ENCODE measurements at places on chromosomes 5 and 9.

DNA sequence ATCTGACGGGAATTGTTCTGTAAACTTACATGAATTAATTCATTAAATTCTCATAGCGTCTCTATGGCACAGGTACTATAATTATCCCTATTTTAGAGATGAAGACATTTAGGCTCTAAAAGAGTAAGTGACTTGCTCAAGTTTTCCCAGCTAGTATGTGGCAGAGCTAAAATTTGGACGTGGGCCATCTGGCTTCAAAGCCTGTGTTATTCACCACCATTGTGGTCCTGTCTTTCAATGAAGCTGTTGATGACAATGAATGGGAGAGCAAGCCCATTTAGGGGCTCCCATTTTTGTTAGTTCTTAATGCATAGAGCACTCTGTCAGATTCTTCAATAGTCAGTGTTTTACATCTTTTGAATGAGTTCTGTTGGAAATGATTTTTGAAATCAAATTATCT lies 236.0 kb upstream of the CD180 start:
- no peak for DNase-seq

DNA sequence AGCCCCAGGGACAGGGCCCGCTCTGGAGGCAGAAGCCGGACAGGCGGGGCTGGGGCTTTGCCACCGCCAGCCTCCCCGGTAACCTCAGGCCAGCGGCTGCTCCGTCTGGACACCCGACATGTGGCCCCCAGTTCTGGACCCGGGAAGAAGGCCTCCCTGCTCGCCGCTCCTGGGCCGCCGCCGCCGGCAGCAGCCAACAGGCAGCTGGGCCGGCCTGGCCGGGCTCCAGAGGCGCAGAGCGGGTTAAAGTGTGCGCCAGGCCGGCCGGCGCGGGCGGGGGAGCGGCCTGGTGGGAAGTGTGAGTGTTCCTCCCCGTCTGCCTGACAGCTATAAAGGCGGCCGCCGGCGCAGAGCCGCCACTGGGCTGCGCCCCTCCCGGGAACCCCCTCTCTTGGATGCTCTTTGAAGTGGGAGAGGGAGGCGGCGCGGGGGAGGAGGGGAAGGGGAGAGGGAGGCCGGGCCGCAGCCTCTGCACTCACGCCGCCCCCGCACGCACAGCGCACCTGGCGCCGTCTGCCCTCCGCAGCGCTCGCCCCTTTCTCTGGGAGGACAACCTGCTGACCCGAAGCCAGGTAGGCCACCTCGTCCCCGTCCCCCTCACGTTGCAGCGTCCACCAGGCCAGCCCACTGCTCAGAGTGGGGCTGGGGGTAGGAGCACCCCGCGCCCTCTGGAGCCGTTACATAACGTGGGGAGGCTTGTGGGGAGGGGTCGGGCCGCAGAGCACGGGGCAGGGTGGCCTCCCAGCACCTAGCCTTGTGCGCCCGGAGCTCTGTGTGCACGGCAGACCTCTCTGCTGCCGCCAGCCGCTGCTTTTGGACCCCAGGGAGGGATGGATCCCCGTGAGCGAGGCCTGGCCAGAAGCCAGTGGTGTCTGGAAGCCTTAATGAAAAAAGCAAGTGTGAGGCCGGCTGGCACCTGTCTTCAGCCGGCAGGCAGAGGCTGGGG lies at the start of gene ADAMTSL2:
ADAMTSL2 (plus strand) TSS at position 359 of the 946 bp plus-strand sequence. CDS start 2,009 bp downstream, outside the sequence.
- no peak for DNase-seq

DNA sequence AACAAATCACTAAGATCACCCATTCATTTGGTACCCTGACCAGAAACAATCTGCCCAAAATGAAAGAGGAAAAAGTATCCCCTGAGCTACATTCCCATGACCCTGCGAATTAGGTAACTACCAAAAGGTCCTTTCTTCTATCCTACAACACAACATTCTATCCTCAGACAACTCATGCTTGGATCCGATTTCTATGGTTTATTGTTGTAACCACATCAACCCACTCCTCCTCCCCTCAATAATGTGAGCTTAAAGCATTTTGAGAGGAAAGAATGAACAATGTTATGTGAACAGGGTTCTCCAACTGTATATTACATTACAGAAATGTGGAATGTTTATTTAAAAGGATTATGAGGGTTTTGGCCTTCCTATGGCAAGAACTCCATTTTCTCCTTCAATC lies 4.0 kb downstream of the SLC35D2 start:
- no peak for DNase-seq

DNA sequence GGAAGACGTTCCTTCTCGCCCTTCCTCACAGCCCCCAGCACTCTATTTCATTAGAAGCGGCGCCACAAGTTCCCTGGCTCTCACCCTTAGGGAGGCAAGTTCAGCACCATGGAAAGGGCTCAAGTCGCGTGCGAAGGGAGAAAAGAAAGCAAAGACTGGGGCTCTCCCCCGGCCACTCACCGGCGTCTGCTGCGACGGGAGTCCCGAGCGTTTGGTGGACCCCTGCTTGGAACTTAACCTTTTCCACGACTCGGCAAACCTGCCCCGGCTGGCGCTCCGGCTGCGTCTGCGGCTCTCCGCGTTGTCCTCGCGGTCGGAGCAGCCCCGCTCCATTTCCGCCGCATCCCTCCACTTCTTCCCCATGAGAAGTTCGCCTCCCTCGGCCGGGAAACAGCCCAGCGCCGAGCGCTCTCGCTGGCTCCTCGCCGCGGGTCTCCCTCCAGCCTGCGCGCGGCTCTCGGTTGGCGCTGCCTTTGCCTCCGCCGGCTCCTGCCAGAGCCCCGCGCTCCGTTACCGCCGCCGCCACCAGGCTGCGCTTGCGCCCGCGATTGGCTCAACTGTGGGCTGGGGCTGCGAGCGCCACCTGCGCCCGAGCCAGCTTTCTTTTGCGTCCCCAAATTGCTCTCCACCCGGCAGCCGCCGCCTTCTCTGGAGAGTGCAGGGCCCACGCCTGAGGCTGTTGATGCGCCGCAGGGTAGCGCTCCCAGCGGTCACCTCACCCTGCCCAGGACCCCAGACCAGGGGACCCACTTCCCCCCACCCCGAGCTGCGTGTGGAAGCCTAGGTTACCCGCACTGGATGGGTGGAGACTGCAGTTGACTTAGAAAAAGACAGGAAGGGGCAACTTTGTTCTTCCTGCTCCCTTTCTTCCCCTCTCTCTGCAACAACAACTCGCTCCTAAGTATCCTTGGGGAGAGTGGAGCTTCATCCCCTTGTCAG lies 321.6 kb downstream of the CEMIP2 start:
- DNase-seq, result no peak

DNA sequence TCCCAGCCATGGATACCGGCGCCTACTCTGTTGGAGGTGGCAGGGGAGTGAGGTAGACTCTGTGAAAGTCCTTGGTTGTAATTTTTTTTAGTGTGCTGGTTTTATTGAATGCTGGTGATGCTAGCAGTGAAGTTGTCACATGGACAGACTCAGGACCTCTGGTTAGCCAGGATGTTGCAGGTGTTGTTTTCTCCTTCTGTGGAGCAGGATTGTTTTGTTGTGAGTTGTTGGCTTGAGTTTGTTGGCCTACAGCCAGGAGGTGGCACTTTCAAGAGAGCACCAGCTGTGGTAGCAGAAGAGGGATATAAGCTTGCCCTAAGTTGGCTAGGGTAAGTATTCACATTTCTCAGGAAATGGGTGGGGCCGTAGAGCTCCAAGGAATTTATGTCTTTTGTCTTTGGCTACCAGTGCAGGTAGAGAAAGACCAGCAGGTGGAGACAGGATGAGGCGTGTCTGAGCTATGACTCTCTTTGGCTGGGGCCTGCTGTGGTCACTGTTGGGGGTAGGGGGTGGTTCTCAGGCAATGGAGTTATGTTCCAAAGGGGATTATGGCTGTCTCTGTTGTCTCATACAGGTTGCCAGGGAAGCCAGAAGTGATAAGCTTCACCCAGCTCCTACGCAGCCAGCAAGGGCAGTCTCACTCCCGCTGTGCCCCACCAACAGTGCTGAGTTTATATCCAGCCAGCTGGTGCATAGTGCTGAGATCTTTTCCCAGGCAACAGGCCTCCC lies 248.7 kb downstream of the TAF11L14 start:
- no peak for DNase-seq

GRCh38 chr5:63255594-63255993 lies 677.0 kb downstream of the LRRC70 start:
- DNase-seq, result no peak

DNA sequence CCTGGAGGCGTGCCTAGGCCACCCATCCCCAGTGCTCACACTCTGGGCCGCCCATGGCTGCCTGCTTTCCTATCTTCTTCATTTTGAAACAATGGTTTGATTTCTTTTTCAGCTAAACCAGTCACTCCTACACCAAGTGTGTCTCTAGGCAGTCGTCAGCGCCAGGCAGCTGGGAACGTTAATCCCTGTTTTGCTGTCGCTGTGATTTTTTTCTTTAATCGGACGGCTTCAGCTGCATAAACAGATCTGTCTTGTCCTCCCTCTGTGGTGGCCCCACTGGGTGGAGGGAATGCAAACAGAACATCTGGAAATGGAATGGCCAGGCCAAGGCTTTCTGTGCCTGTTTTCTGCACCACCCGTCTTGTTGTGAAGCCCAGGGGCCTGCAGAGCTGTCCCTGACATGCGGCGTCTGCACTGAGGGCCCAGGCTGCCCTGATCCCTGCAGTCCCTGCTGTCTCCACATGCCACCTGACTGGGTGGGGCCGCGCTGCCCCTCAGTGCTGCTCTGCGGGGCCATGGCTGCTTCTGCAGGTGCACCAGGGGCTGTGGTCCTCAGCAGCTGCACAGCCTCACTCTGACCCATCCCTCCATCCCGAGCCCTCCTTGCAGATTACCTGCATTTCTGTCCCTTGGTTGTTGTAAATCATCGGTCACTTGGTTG lies 51.5 kb downstream of the WNK2 start:
- no peak for DNase-seq

DNA sequence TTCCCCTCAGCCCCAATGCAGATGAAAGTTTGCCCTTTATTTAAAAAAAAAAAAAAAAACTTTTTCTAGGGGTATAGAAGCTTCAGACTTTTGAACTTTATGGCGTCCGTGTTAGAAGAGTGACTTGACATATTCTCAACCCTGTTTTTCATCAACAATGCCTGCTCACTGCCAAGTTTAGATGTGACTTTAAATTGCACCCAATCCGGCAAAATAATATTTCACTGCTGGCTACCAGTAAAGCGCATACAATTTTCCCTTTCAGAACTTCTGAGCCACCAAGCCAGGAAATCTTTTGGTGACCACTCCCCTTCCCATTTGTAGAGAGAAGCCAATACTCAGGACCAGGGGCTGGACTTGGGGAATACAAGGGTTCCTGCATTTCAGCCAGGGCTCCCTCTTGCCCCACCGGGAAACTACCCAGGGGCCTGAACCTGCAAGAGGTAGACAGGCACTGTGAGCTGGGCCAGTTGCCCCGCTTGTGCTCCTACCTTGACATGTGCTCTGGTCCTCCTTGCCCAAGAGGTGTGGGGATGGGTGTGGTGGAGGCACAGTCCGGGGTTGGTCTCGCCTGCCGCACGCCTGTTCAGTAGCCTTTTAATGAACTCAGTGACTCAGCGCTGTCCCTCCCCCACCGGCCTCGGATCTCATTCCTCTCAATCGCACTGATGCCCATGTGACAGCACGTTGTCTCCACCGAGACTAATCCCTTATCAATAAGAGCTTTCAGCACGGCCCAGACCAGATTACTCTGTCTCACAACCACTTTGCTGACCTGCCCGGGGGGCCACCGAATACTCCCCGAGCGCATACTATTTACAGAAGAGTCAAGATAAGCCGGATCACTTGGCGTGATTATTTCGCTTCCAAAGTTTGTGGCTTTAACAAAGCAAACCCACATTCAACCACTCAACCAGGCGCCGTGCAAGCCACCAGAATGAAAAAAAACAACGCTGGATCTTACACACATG lies 226.4 kb downstream of the DCP2 start:
- DNase-seq, result no peak

DNA sequence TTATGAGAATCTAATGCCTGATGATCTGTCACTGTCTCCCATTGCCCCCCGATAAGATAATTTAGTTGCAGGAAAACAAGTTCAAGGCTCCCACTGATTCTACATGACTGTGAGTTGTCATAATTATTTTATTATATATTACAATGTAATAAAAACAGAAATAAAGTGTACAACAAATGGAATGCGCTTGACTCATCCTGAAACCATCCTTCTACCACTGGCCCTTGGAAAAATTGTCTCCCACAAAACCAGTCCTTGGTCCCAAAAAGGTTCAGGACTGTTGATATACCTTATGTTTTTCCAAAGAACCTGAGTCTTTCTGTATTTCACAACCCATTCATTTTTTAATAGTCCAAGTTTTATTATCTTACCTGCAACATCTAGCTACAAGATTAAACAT lies 403.5 kb downstream of the TAF11L14 start:
- DNase-seq, result no peak

DNA sequence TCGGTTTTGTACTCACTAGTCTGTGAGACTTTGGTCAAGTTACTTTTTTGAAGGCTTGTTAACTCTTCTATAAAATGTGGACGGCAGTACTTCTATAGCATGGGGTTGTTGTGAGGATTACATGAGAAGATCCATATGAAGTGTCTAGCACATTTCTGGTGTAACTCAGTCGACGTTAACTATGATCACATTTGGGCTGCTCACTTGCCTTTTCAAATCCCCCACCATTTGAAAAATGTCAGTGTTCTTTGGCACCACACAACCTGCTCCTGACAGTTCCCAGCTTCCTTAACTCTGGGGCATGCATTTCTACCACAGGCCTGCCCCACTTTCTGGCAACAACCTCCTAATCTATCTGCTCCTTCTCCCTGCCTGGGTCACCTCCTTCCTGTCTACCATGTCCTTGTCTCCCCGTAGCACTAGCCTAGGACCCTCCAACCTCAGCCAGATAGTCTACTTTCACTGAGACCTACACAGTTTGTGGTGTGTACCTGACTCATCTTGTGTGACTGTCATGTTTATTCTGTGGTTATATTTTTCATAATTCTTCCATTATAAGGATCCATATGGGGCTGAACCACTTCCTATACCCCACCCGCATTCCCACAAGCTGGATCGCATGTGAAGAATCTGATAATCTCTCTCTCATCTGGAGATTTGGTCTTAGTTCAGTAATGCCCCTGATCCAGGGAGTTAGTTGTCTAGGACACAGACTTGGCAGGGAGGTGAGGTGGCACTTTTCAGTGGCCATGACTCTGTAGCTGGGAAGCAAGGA lies 30.2 kb upstream of the BASP1 start:
- DNase-seq, result no peak

DNA sequence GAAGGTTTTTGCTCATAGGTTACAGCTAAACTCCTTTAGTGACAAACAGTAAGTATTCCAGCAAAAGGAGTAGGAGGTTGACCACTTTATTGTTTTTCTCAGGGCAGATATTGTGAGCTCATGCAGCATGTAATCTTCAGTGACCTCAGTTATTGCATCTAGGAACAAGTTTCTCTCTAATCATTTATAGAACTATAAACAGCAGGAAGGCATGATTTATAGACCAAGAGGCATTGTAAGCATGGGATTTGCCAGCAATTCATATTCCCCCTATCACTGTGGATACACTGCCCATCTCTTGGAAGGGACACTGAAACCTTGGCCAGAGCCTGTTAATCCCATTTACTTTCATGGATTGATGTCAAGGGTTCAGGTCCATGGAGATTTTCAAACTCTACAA lies 15.4 kb upstream of the FAM170A start:
- no peak for DNase-seq

- no peak for DNase-seq
Measured at GRCh38 chr5:66281294-66281693, 137.2 kb downstream of the SREK1 start.

- DNase-seq, result no peak
Measured at GRCh38 chr5:117954331-117954730, 1034.0 kb downstream of the DTWD2 start.

- DNase-seq, result no peak
Measured at GRCh38 chr5:160158087-160158486, 38.8 kb upstream of the PWWP2A start.

- no peak for DNase-seq
Measured at GRCh38 chr9:100756217-100756616, 178.3 kb downstream of the CAVIN4 start.

Data from activated effector memory CD4-positive, alpha-beta T cell treated with Interleukin-2 at 50 U/mL for 16 hours (primary cell).